ENCODE measurements at places on chromosomes 11 and 22. TPM values are rescaled to one million over a fixed set of nuclear protein-coding genes. Genes with fewer than 3 reads are reported as not detected.

GRCh38 chr22:18001040-18001893 lies 23.1 kb downstream of the MICAL3 start:
- peak; percentile 89 for DNase-seq

GRCh38 chr11:2797121-2797711 lies 88.4 kb downstream of the CDKN1C start:
- peak; percentile 47 for DNase-seq

DNA sequence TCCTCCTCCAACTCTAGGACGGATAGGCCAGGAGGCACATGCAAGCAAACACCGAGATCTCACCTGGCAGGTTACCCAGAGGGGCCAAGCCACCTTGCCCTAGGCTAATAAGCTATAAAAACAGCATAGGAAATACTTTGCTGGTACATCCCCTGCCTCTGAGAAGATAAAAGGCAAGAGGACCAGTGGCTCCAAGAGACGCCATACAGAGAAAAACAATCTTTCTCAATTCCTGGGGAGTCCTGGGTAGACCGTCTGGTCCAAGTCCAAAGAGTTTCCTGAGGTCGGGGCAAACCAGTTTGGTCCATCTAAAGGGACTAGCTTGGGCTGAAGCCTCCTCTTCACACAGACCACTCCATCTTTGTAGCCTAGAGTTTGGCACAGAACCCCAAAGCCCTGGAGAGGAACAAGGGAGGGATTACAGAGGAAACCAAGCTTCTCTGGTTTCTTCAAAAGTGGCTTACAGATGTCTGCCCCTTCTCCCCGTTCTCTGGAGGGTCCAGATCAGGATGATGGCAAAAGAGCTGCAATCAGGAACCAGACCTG lies 40.4 kb downstream of the NUMA1 start:
- no peak for DNase-seq

DNA sequence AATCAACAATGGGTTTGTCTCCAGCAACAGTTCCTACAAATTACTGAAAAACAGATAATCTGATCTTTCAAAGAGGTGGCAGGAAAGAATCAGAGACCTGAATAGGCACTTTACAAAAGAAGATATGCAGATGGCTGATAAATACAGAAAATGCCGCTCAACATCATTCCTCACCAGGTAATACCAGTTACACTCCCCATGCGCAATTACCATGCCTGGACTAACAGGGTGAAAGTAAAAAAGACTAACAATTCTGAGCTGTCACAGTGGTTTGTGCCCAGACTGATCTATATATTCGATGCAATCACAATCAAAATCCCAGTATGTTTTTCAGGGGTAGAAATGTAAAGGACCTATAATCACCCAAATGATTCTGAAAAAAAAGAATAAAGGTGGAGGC lies 10.0 kb downstream of the SNX32 start:
- no peak for DNase-seq

- DNase-seq = no peak
Observed at GRCh38 chr11:72792437-72793021, 1.3 kb downstream of the STARD10 start.

DCDC1 gene
- 0.15 TPM for polyA plus RNA-seq

SLC22A8 gene
- polyA plus RNA-seq = not detected

- DNase-seq = no peak
Observed at GRCh38 chr11:114479331-114479730, 40.1 kb downstream of the REXO2 start.

TBX1 gene
- polyA plus RNA-seq = not detected

SLC22A9 gene
- polyA plus RNA-seq = not detected

DNA sequence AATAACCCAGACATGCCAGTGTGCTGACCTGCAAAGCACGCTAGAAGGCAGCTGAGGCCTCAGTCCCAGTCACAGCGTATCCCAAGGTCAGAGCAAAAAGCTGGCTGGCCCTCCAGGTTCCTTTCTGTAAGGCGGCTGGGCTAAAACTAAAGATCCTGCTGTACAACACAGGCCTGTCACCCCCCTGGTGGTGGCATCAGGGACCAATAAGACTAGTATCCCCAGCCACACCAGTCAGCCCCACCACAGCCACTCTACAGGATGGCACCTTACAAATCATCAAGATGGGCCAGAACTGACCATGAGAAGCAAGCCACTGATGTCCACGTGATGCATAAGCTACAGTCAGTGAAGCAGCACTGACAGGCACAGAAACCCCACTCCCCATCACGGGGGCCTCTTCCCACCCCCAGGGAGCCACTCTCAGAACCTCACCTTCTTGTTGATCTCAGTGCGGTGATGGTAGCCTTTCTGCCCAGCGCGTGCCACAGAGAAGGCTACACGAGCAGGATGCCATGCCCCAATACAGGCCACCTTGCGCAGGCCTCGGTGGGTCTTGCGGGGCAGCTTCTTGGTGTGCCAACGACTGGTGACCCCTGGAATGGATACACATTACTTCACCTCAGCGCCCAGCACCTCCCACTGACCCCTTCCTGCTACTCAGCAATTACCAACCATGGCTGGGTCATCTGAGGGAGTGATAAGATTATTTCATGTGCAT lies 5.0 kb downstream of the RPL3 start:
- no peak for DNase-seq

BAIAP2L2 gene
- polyA plus RNA-seq = 10.0 TPM

FOLR2 gene
- polyA plus RNA-seq = not detected

DNA sequence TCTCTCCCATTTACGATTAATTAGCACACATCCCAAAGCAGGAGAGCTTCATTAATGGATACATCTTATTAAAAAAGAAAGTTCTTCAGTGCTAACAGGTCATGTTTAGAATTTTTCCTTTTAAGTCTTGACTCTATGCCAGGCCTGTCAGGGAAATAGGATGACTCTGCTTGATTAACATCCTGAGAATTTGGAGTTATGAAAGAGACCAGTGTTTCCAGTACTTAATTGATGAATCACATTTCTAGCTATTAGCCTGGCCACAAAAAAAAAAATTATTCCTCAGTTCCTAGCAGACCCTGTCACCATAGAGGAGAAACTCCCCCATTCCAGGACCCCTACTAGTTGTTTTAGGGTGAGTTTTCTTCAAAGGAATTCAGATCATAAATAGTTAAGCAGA lies 23.6 kb upstream of the ME3 start:
- DNase-seq = no peak

RAB39A gene
- 6.2 TPM for polyA plus RNA-seq

- no peak for DNase-seq
Observed at GRCh38 chr11:61682093-61682732, 2.0 kb downstream of the DAGLA start.

DNA sequence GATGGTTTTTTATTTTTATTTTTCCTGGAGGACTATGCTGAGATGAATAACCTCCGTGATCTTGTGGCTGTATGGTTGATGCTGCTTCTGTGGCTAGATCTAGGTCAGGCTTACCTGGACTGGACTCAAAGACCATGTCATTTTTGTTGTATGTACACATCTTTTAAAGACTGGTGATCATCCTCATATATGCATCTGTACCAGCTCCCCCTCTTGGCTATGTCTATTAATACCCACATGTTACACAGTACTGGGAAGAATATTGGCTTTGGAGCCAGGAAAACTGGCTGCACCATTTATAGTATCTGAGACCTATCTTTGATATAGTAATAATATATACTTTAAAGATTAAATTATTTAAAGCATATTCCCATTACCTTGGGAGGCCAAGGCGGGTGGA lies 18.4 kb upstream of the PITPNB start:
- no peak for DNase-seq

DNA sequence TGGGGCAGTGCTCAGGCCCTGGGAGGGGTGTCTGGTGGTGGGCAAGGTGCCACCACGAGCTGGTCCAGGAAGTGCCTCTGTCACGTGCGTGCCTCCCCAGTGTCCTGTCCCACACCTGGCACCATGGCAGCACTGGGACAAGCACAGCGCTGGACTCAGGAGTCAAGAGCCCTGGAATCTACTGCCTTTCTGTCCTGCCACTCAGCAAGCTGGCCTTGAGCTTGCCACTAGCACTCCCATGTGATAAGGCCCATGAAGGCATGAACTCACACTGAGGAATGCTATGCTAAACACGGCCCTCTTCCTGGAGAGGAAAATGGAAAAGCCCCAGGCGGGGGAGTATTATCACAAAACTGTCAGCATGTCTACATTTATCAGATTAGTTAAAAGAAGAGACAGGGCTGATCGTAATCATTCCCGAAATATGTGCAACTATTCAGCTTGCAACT lies 50.7 kb upstream of the SLC35C1 start:
- DNase-seq = no peak

GRCh38 chr11:94895971-94896370 lies 77.4 kb downstream of the CWC15 start:
- DNase-seq = no peak

DNA sequence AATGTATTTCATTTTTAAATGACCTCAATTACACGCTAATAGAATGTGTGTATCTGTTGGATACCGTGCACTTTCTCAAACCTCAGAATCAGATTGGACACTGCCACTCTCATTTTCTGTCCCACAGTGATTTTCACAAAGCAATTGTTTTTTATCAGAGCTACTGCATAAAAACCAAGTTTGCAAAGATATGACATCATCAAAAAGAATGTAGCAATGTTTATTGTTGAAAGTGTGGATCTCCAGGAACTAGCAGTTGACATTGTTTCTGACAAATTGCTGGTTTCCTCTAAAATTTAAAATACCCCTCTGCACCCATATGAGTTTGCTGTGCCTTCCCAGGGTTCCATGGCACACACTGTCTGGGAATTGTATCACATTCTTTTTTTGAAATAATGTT lies 362.7 kb upstream of the DDI1 start:
- no peak for DNase-seq

GDPD4 gene
- not detected for polyA plus RNA-seq

DNA sequence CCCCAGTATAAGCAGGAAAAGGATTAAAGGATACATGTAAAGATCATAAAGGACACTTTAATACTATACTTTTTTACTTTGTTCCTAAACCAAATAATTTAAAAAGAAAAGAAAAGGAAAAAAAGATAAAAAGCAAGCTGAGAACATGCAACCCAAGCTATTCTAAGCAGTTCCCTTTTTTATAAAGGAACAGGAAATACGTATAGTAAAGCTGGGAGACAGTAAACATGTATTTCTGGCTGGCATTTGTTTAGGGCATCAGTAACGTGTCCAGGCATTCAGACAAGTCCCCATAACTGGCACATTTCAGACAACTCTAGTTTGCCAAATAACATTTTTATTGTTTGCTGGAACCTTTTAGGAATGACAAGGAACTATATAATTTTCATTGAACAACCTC lies 24.9 kb downstream of the BCO2 start:
- no peak for DNase-seq

- no peak for DNase-seq
Observed at GRCh38 chr11:131522851-131523250, 152.4 kb downstream of the NTM start.

PATE4 gene
- not detected for polyA plus RNA-seq

DNA sequence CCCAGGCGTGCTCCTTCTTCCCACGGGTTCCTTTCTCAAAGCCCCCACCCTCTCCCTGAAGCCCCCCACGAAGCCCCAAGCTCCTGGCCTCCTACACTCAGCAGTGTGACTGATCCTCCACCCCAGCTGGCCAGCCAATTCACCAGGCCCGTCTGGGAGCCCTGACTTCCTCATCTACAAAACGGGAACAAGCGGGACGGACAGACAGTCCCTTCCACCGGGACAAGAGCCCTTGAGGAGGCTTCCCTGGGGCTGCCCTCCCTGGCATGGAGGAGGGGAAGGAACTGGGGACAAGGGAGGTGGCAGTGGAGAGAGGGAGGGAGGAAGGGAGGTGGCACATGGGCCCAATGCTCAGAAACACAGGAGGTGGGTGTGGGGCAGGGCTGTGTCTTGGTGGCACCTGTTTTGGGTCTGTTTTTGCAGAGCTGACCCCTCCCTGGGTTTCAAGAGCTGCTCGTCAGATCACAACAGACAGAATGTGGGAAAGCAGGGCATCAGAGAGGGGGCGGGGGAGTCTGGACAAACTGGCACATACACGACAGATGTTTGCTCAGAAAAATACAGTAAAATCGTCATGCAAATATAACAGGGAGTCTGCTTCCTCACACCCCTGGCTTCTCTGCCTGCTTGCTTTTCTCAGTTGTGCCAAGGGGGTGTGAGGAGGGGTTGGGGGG lies 56.8 kb downstream of the ELFN2 start:
- no peak for DNase-seq

- peak; percentile 83 for DNase-seq
Observed at GRCh38 chr11:9003573-9004182, at the start of gene NRIP3. NRIP3 (minus strand) TSS chr11:9004001; CDS start chr11:9003935, 66 bp downstream.

RHOD gene
- polyA plus RNA-seq = 17.6 TPM

DUSP8 gene
- 3.6 TPM for polyA plus RNA-seq

GRCh38 chr11:74021998-74022397 lies 13.1 kb upstream of the UCP3 start:
- no peak for DNase-seq

- no peak for DNase-seq
Observed at GRCh38 chr11:120898568-120898967, 125.3 kb upstream of the TBCEL start.

- DNase-seq = no peak
Observed at GRCh38 chr22:44809456-44809855, 57.1 kb downstream of the ARHGAP8 start.

GRCh38 chr11:120577041-120577440 lies 65.5 kb downstream of the GRIK4 start:
- no peak for DNase-seq

FZD4 gene
- 3.1 TPM for polyA plus RNA-seq

- DNase-seq = no peak
Observed at GRCh38 chr11:93271596-93271995, 58.9 kb upstream of the DEUP1 start.

DNA sequence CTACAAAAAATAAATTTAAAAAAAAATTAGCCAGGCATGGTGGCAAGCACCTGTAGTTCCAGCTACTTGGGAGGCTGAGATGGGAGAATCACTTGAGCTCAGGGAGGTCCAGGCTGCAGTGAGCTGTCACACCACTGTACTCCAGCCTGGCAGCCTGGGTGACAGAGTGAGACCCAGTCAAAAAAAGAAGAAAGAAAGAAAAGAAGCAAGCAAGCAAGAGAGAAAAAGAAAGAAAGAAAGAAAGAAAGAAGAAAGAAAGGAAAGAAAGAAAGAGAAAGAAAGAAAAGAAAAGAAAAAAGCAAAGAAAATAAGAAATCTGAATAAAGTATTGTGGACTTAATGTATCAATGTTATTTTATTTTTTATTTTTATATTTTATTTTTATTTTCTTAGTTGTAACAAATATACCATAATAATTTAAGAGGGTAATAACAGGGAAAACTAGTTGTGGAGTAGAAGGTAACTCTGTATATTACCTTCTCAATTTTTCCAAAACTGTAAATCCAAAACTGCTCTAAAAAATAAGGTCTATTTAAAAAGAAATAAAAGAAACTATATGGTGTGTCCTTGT lies 1.1 kb upstream of the ZNF215 start:
- no peak for DNase-seq

GRCh38 chr11:95338430-95338991 lies 107.5 kb upstream of the SESN3 start:
- DNase-seq = no peak

GGT1 gene
- polyA plus RNA-seq = 29.2 TPM

DNA sequence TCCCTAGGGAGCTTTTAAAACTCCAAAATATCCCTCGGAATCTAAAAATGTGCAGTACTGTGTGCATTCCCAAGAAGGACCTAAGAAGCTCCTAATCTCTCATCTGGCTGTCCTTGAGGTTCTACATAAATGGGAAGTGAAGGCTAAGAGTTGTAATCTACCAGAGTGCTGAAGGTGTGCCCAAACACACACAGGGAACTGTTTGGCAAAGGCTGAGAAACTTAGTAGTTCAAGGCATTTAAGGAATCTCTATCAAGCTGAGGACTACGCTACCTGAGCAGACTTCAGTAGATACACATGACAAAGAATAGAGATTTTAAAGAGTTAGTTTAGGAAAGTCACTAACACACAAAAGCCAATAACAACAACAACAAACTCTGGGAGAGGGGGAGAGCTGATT lies 71.1 kb downstream of the TTC28 start:
- no peak for DNase-seq
